CD4-positive, alpha-beta memory T cell (primary cell): ENCODE measurements at places on chromosomes 7 and 10. TPM values are rescaled to one million over a fixed set of nuclear protein-coding genes. Genes with fewer than 3 reads are reported as not detected.

Gene CYP26A1
- not detected for total RNA-seq

Gene PLAU
- total RNA-seq = 0.64 TPM

Gene INMT
- total RNA-seq = 0.87 TPM

Gene GNGT1
- not detected for total RNA-seq

Gene SKAP2
- total RNA-seq = 8.5 TPM

Gene TMEM120A
- total RNA-seq = 27.4 TPM

DNA sequence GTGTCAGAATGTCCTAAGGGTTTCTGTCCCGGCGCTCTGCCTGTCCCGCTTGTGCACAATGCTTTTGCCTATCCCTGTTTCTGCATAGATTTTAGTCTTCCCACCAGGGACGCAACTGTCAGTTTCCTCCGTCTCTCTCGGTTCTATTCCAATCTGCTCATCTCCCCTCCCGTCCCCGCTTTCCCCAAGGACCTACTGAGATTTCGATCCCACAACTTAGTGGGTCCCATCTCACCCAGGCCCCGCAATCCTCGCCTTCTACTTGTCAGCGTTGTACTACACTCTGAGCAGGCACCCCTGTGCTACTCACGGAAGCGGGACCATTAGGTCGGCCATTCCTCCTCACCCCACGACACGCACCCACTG lies 519 bp upstream of the ZNF655 start:
- no peak for DNase-seq

DNA sequence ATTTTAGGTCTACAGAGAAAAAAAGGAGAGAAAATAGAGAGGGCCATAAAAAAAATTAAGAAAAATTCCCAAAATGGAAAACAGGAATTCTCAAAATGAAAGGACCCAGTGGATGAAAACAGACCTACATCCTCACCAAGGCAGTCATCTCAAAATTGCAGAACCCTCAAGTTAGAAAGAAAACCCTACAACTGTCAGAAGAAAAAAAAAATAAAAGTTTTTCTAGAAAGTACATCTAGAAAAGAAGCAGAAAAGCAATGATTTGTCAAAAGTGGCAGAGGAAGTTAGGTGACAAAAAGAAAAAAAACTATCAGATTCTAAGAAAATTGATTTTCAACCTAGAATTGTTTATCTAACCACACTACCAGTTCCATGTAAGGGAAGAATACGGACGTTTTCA lies 167.6 kb upstream of the LRGUK start:
- DNase-seq = no peak

DNA sequence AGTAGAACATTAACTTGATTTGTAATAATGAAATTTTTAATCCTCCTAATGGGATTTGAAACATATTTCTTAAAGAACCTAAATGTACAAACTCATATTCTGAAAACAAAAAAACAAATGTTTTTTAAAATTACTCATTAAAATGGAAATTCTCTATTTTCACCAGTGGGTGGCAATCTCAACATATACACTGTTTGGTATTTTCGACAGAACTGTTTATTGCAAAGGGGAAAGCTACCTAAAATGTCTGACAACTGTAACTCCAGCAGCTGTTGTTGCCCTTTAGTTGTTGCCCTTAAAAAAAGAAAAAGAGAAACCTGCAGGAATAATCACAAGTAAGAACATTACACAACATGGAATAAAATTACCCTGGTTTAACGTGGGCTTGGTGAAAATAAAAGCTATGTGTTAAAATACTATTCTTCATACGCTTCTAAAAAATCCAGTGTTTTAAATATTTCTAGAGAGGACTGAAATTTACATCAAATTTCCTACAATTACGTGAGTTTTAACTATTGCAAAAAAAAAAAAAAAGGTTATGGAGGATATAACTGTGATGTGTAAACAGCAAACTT lies 54.5 kb downstream of the COL1A2 start:
- peak; percentile 21 for DNase-seq

DNA sequence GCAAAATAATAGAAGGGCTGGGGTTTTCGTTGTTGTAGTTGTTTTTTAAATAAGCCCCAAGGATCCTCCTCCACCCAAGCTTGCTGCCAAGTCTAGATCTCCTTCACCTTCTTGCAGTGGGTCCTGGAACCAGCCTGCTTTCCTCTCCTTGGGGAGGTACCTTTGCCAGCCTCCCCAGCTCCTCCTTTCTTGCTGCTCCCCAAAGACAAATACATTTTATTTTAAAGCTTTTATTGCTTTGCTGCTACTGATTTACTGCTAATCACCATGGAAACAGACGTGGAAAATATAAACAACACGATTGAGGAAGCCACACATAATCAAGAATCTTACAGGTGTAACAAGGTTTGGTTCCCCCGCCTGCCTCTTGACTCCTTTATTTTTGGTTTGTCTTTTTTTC lies 17.4 kb upstream of the SLF2 start:
- peak; percentile 6 for DNase-seq

GRCh38 chr7:151017953-151018420 lies 6.3 kb downstream of the ATG9B start:
- peak; percentile 73 for DNase-seq

DNA sequence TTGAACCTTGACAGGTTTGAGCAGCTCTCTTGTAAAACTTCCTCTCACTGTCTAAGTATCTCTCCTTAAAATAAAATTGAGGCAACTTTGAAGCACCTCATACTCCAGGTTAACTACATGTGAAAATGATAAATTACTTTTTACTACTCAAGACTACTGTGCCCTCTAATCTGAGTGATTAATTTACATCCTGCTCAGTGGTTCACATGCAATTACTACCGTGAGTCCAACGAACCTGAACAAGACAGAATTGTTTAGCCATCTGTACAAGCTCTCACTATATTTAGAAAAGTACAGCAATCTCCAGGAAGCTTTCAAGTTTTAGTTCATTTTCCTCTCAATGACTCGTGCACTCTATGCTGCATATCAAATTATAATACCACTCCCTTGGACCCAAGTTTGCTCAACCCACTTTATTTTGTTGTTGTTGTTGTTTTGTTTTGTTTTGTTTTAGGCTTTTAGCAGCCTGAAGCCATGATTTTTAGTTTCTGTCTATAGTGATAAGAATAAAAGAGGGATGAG lies 21.2 kb downstream of the PDE1C start:
- no peak for DNase-seq

DNA sequence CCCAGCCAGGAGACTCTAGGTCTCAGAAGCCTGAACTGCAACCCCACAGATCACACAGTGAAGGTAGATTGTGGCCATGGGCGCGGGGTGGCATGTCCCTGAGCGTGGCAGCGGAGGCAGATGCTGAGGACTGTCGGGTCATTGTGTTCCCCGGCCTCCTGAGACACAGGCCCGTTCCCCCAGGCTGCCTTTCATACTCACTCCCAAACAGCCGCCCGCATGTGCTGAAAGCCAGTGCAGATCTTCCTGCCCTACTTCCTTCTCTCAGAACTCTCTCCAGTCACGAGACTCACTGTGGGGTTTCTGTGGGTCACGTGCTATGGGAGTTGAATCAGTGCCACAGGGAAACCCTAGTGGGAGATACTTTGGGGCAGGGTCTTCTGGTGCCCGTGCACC lies 48.0 kb downstream of the ZNF467 start:
- no peak for DNase-seq

DNA sequence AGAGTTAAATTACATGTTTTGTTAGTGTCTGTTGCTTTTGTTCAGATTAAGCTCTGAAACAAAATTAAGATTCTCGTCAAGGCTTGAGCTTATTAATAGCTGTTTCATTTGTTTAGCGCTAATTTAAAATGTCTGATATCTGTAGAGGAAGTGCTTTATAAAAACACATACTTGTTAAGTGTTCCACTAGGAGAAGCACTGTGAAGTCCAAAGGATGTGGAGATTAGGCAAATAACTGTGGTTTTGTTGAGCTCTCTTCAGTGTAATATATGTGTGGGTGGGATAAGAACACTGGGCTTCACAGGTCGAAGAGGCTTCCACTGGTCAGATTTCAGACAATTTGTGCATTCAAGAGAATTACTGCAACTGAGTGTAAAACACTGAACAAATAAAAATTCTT lies 242.0 kb downstream of the AUTS2 start:
- no peak for DNase-seq

- no peak for DNase-seq
These were observed 53.7 kb downstream of the SLC16A12 start for GRCh38 chr10:89481662-89482061.

GRCh38 chr7:42380401-42380800 lies 143.4 kb upstream of the GLI3 start:
- DNase-seq = no peak

DNA sequence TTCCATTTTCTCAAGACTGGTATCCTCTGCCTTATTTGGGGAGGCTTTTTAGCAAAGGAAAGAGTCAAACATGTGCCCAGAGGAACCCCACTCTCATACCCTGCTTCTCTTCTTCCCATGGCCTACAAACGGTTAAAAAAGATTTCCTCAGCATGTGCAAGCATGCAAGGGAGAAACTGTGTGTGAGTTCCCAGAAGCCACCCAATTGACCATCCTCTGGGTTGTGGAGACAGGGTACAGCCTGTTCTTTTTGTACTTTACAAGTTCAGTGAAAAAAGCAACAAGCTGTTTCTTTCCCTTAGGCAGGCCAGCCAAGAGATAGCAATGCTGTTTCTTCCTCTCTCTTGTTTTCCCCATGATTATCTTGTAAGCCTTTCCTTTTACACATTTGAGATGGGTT lies 68.8 kb upstream of the MTPN start:
- DNase-seq = no peak

GRCh38 chr10:81414038-81414437 lies 461.0 kb upstream of the NRG3 start:
- DNase-seq = no peak
